ENCODE measurements at places on chromosomes 2 and 18.

DNA sequence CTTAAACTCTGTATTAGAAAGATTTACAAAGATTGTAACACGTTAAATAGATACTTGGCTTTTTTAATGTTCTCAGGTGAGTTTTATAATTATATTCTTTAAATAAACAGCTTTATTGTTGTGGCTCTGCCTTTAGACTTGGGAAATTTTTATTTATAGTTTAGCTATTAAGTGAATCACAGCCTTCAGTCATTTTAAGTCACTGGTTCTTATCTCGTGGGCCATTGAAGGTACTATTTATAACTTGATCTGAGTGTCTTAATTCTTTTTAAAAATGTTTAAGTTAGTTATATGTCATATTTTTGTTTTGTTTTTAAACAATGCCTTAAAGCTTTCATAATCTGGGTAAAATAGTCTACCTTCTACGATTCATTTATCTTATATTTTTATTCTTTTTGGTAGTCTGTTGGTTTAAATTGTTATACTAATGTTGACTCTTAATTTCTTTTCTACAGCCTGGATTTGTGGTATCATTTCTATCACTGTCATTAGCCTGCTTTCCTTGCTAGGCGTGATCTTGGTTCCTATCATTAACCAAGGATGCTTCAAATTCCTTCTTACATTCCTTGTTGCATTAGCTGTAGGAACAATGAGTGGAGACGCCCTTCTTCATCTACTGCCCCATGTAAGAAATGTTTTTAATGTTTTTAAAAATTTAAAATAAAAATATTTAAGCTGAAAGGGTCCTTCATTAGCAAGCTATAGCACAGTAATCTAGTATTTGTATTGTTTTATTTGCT lies 49.3 kb downstream of the SLC39A10 start:
- DNase-seq: no peak

DNA sequence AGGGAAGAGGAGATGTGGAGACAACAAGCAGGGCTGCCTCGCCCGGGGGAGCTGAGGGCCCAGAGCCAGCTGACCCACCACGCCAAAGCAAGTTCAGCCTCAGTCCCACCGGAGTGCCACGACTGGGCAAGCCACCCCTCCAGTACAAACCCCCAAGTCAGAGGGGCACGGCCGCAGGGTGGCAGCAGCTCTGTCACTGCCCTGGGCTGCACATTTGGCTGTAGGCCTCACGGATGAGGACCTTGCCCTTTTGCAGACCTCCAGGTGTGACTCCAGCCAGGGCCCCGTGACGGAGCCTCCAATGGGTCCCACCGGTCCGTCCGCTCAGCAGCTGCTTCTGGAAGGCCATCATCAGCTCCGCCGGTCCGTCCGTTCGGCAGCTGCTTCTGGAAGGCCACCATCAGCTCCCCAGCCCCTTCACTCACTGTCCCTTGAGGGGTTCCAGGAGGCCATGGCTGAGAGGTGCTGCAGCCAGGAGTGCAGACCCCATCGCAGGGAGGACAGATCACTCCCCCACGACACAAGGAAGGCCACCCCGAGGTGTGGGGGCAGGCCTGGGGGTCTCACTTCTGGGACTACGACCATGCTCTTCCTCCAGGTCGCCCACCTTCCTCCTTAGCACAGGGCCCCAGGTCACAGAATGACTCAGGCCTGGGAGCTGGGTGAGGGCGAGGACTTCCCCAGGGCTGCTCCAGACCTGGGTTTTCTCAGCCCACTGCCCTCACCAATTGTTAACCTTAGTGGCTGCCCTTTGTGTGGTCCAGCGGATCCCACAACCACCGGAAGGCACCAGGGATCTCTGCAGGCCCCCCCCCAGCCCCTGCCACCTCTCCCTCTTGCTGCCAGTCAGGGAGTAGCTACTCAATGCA lies 24.6 kb upstream of the STK25 start:
- no peak for DNase-seq

DNA sequence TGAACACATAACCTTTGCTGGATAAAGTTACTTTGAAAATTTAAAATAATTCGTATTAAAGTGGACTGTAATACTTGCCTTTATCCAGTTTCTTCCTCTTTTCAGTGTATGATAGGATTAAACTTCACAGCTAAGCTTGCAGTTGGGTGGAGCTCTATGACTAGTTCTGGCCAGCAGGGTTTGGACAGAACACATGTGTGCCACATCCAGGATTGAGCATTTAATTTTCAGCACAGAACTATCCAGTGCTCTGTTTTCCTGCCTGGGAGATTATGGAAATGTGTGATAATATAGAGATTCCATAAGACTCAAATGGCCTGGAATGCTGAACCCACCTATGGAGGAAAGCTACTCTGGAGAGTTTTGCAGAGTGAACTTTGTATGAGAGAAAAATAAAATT lies 200.2 kb downstream of the OSR1 start:
- no peak for DNase-seq

- no peak for DNase-seq
Observed at GRCh38 chr2:55721596-55722215, 28.1 kb upstream of the PNPT1 start.

GRCh38 chr2:216402751-216403150 lies 9.5 kb upstream of the SMARCAL1 start:
- no peak for DNase-seq

- DNase-seq: no peak
Observed at GRCh38 chr2:98908931-98909316, 27.1 kb downstream of the CRACDL start.

DNA sequence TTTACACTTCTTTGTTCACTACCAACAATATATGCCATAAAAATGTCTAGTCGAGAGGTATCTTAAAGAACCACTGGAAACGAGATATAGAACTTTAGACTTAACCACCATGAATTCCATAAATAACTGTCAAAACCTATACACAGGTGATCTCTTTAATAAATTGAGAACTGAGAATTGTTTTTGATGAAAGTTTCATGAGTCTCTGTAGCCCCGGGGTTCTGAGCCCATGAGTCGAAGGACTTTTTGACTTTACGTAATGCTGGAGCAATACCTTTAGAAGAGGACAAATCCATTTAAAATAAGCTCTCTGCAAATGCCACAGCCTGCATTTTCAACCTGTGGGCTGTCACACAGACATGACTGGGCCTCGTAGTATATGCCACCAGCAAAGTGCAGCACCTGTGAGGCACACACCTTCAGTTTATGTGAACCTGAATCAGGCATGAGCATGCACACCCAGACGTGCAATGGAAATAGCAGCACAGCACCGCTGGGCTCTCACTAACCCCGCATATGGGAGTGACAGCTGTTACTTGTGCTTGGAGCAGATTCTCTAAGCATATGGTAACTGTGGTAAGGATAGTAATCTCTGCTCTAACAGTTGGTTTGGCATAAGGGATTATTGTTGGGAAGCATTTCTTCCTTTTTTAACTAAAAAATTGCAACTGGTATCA lies 383.2 kb downstream of the SOCS6 start:
- DNase-seq: no peak

- no peak for DNase-seq
Observed at GRCh38 chr2:126862730-126863129, 36.0 kb upstream of the TEX51 start.

DNA sequence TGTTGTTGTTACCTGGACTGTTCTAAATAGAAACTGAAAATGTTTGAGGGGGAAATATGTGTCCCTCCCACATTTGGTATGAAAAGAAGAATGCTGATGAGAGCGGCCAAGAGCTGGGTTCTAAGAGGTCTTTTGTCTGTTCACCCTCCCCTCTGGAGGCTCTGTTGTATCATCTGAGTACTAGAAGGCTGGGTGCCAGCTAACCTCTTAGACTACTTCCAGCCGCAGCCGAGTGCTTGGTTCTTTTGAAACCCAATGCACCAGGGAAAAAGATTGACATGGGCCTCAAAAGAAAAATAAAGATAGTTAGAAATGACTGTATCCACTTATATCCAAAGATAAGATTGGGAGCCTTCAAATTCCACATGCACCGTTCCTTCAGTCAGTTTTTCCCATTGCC lies 255.9 kb downstream of the TXNL1 start:
- no peak for DNase-seq

- DNase-seq: no peak
Observed at GRCh38 chr2:54371460-54372065, 84.6 kb upstream of the SPTBN1 start.

- DNase-seq: no peak
Observed at GRCh38 chr18:60122339-60122738, 222.5 kb downstream of the PMAIP1 start.

- no peak for DNase-seq
Observed at GRCh38 chr2:85259101-85259590, 68.6 kb downstream of the TGOLN2 start.

- DNase-seq: no peak
Observed at GRCh38 chr18:46402396-46402795, 254.6 kb downstream of the LOXHD1 start.

- no peak for DNase-seq
Observed at GRCh38 chr2:139177041-139177440, 396.9 kb upstream of the NXPH2 start.

- DNase-seq: no peak
Observed at GRCh38 chr2:233089851-233090250, 29.7 kb downstream of the INPP5D start.

DNA sequence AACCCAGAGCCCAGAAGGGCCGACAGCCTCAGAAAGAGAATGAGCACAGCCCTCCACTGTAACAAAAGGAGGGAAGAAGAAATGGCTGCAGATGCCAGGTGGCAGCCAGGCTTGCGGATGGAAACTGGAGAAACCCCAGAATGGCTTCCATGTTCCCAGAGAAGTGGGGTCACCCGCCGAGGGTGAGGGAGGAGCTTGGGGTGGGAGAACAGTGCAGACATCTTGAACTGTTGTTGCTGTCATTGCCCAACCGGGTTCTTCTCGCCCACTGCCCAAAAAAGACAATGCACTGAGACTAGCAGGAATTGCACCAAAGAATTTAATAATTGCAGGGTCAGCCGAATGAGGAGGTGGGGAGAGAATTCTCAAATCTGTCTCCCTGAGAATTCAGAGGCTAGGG lies 223.2 kb upstream of the RAB6C start:
- peak; percentile 6 for DNase-seq

GRCh38 chr2:188726626-188727247 lies 247.4 kb upstream of the COL3A1 start:
- DNase-seq: no peak

- no peak for DNase-seq
Observed at GRCh38 chr2:32732120-32732519, 104.3 kb downstream of the TTC27 start.

DNA sequence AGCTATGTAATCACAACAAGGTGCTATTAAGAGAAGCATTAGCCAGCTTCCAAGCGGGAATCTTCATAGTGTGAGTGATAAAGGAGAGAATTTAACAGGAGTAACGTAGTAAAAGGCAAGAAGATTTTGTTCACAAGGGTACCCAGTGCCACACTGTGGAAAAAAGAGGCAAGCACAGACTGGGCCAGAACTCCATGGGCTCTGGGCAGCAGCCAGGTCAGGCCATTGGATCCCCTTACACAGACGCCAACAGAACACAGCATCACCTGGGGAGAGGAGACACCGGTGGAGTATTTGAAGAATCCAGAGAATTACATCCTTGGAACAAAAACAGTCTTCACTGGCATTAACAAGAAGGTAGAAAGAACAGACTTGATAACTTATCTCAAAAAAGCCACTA lies 21.2 kb downstream of the AMER3 start:
- DNase-seq: no peak

- DNase-seq: no peak
Observed at GRCh38 chr18:67634631-67635338, 118.3 kb upstream of the DSEL start.

DNA sequence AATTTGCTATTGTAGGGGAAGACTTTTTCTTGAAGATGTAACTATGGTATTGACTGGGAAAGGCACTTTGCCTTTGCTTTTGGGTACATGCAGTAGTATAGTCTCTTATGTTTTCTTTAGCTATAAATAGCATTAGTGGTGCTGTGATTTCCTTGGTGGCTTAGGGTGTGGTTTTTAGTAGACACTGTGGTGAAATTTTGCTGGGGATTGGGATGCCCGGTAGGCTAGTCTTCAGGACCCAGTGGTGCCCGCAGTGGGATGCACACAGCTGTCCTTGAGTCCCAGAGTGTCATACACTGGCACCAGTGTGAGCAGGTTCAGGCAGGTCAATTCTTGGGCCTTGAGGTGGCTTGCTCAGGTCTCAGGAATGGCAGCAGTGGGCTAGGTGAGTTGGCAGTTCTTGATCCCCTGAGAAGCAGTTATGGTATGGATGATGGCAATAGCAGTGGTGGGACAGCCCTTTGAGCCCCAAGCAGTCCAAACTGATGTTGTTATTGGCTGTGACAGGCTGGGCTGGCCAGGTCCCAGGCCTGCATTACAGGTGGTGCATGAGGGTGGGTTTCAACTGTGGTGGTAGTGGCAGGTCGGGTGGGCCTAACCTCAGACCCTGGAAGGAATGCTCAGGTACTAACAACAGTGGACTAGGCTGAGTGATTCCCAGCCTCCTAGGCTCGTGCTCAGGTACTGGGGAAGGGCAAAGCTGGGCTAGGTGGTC lies 124.3 kb downstream of the XRCC5 start:
- no peak for DNase-seq

DNA sequence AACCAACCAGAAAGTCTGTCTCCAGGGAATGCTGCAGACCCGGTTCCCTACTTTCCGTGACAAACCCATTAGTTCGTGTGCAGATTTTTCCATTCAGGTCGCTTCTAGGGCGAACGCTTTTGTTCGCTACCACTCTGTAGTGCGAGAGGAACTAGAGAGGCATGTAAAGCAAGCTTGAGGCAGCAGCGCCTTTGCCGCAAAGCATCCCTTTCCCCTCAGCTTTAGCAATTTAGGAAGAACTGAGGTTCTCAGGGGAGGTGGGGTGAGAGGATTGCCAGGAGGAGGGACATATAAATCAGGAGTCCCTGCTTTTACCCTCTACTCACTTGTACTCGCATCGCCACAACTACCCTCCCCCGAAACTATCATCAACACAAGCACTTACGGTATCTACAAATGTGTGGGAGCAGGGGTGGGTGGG lies 748 bp upstream of the ZNF804A start:
- peak; percentile 41 for DNase-seq

- no peak for DNase-seq
Observed at GRCh38 chr2:16189029-16189835, 248.9 kb downstream of the MYCN start.

GRCh38 chr2:148553332-148553887 lies 91.1 kb upstream of the EPC2 start:
- DNase-seq: no peak

DNA sequence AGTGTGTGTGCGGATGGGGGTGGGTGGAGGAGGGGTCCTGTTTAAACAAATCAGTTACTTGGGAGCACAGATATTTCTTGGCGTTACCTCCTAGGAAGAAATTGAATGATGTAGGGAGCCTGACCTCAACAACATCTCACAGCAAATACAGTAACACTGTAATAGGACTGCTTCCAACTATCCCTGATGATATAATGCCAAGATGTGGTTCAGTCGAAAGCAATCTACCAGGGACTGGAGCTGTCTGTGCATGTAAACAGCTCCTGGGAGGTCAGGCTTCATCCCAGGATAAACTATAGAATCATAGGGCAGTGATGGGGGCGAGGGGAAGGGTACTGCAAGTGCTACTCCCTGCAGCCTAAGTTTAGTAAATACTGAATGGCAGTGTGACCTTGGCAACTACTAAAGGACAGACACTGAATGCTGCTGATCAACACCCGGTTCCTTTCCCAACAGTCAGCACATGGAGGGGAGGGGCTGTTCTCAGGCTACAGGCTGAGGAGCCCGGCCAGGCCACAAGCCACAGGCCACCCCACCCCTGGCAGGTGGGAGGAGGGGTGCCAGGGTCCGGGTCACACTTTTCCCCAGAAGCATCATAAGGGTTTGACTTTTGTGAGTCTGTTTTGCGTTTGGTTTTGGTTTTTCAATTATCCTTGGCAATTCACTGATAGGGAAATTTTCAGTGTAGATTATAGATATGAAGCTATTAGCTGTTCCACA lies 85.3 kb upstream of the ZNF397 start:
- DNase-seq: no peak

GRCh38 chr2:150295544-150295943 lies 191.9 kb downstream of the RND3 start:
- no peak for DNase-seq
